ENCODE measurements at places on chromosomes 13 and 19. TPM values are rescaled to one million over a fixed set of nuclear protein-coding genes. Genes with fewer than 3 reads are reported as not detected.

DNA sequence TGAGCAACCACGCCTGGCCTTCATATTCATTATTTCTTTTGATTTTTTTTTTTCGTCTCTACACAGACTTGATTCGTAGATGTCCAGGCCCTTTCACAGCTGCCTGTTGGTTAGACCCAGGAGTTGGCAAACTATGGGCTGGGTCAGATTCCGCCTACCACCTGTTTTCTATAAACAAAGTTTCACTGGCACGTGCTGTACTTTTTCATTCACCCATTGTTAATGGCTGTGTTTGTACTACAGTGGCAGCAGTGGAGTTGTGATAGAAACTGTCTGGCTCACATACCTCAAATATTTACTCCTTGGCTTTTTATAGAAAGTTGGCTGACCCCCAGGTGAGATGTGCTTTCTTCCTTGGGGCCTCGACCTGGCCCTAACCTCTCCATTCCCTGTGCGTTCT, 72.9 kb upstream of the TEX29 start:
- no peak for DNase-seq
- peaks cover 30% of the 10 kb centered on the region for H3K4me1 ChIP-seq

DNA sequence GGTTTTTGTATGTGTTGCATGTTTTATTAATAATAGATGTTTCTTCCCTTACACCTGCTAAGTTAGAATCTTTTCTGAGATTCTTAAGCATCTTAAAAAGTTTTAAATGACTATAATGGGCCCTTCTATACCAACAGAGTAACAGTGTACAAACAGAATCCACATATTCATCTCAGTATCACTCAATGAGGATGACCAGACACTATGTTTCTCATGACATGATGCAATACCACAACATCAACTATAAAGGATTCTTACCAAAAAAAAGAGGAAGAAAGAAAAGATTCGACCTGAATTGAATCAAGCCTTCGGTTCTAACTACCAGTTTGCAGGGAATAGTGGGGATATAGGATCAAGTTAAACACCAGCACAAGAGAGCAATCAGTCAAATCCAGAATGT, 56.5 kb downstream of the INTS6 start:
- no peak for DNase-seq
- no peaks in the 10 kb centered on the region for H3K27me3 ChIP-seq
- peaks cover 6% of the 10 kb centered on the region for H3K36me3 ChIP-seq
- no peak overlapping the region for H3K27ac ChIP-seq
- no peak overlapping the region for H3K4me3 ChIP-seq

RB1 gene
- 34.6 TPM for total RNA-seq

LRRC63 gene
- 0.24 TPM for total RNA-seq

All from progenitor cell of endocrine pancreas (in vitro differentiated cells).